ENCODE measurements at places on chromosomes 3 and 15.
A peak's percentile ranks its signal among the peaks of the same experiment; 100 is the strongest.

GRCh38 chr3:188578576-188579363 lies 424.8 kb downstream of the LPP start:
- DNase-seq = no peak

- DNase-seq = no peak
These were observed 40.0 kb downstream of the ZXDC start for GRCh38 chr3:126435456-126436315.

GRCh38 chr15:86377914-86378313 lies 298.2 kb downstream of the AGBL1 start:
- DNase-seq = no peak

- DNase-seq = no peak
These were observed 50.1 kb downstream of the SETD2 start for GRCh38 chr3:47113669-47114365.

DNA sequence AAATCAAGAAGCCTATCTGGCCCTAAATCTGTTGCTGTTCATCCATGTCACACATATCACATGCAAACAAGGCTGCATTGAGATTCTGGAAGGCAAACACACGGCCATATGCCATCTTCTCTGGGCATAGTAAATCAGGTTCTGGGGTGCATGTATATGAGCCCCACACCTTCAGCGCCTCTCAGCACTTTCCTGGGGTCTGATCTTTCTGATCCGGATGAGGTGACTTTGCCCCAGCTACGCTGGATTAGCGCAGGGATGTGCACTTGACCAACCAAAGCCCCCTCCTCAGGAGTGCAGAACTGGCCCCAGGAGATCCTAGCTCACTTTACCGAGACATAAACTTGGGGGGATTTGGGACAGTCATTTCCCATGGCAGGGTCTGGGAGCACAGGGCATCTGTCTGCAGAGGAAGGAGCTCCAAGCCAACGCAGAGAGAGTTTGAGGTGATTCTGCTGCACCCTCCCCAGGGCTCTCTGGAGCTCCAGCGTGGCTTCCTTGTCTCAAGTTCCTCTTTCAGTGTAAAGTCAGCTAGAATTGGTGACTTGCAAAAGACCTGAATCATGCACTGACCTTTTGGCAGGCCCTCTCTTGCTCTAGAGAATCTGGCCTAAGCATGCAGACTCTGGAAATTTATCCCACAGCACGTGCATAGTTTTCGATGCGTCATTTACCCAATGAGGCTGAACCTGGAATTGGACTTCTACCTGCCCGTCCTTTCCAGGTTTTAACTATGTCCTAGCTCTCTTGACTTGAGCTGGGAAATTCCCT lies 63.5 kb upstream of the KLF13 start:
- DNase-seq = no peak

DNA sequence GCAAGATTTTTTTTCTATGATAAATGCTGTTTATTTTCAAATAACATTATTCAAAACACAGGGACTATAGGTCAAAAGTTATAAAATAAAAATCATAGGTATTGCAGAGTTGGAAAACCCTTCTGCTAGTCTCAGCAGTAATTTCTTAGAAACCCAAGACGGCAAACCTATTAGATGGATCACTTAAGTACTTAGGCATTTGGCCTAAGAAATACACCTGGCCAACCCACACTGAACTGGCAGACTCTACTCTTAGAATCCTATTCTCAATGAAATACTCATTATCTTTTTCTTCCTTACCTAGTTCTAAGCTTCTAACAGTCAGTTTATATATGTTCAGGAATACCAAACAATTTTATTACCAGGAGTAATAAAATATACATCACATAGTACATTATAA lies 30.5 kb upstream of the RIOX2 start:
- no peak for DNase-seq

DNA sequence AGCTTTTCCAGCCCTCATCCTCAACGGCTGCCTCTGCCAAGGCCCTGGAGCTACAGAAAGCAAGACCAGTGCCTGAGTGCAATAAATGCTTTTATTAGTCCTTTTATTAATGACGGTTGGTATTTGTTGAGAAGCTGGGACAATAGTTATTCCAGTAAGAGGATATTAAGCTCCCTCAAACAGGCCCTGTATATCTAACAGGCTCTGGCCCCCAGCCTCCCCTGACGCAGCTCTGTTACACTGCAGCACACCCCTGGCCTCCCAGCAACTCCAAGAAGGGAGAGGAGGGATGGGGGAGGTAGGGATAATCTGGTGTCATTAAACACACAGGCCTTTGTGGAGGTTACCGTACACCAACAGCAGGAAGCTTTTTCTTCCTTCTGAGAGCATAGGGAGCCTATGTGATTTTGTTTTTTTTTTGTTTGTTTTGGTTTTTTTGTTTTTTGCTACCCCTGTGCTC lies 30.8 kb upstream of the MAGEF1 start:
- no peak for DNase-seq

DNA sequence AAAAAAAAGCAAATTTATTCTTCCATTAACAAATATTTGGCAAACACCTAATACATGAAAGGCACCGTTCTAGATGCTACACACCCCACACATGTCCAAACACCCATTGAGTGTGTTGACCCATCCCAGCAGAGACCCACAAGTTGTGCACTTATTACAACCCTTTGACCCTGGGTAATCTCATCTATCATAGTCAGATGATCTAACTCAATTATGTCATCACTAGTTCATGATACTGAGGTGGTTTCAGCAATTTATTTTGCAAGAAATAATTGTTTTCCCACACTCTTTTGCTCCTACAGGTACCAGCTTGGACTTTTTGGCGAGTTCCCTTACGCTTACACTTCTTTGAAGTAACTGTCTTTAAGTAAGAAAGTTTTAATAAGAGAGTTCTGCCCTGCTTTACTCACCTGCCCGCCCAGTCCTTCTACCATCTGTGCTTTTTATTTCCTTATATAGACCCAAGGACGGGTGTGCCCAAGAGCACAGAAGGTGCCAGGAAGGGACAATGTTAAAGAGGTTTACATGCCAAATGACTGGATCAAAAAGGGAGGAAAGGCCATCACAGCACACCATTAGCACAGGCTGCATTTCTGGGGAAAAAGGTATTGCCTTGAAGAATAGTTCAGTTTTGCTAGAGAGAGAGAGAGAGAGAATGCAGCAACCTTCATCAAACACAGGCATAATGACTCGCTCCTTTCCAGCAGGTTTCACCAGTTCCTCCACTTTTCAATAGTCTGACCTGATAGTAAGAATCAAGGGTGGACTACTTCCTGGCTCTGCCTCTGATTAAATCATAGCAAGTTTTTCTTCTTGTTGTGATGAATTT lies 54.5 kb upstream of the ATP11B start:
- no peak for DNase-seq

- DNase-seq = no peak
These were observed 26.7 kb downstream of the PIK3CA start for GRCh38 chr3:179174898-179175297.

DNA sequence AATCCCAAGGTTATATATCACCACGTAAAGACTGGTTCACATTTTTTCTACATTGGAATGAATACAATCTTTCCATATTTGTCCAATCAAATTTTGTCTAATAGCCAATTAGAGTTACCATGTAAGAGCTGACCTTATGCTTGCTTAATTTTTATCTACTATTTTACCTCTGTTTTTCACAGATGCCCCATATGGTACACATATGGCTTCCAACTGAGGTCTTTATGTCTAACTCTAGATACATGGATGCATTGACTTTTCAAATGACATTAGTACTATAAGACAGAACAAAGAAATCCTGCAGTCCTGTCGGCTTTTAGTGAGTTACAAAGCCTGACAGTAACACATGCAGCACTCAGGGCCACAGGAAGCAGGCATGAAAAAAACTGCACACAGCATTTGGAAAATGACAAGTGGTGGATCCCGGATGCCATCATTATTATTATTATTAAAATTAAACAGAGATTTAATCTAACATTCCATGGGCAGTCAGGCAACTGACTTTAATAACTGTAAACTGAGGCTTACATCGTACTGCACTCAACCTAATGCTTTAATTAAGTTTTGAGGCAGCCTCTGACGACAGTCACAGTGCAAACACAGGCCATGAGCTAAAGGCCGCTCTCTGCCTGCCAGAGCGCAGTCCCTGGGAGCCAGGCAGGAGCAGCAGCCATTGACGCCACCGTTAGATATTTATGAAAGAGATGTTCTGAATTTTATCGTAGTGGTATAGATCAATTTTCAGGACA lies 113.9 kb upstream of the TMCO5A start:
- no peak for DNase-seq

GRCh38 chr15:92653836-92654539 lies 1.6 kb downstream of the FAM174B start:
- DNase-seq = no peak

- DNase-seq = no peak
These were observed 137.1 kb downstream of the CD47 start for GRCh38 chr3:107953722-107954121.

DNA sequence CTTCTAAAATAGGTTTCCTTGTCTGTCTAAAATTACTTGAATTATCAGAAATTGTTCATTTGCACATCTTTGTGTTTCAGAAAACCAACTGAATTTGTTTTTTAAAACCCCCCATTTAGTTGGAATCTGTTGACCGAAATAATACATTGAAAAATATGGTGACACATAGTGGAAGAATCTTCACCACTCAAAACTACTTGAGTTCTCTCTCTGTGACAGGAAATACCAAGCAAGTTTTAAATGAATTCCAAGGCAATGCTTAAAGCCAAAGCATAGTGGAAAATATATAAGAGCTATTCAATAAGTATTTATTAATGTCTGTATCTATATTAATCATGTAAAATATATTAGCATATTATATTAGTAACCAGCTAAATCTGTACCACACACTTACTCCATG lies 224.9 kb upstream of the COL8A1 start:
- DNase-seq = no peak

GRCh38 chr3:46538803-46539442 lies 27.2 kb downstream of the LRRC2 start:
- peak; percentile 7 for DNase-seq

- DNase-seq = peak; percentile 46
These were observed 203.7 kb downstream of the ABHD5 start for GRCh38 chr3:43894176-43895049.

- DNase-seq = no peak
These were observed 105.7 kb downstream of the TUSC7 start for GRCh38 chr3:116815321-116815720.
